ENCODE measurements at places on chromosomes 5 and 9.

DNA sequence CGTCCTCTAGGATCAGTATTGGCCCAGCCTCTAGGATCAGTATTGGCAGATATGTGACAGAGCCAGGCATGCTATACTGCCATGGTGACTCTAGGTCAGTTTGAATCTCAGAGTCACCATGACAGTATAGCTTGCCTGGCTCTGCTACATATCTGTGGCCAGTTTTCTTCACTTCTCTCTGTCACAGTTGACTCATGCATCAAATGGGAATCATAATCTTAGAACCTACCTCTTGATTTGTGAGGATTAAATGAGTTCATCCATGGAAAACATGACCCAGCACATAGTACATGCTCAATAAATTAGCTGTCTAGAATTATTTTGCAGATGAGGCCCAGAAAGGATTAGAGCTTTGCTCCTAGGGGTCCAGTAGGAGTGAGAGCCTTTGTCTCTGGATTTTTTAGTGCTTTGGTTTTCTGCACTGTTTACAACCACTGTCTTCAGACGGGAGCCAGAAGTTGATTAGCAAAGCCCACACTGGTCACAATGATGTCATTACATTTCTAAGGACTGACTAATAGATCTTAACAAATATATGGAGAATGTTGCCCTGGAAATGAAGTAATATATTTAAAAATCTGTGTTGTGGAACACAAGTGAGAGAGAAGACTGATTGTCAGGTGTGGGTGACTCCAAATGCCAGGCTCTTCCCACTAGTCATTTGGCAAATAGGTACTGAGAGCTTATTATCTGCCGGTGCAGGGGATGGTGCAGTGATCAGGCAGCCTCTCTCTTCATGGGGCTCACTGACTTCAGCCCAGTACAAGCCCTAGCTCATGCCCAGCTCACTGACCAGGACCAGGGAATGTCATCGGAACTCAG, 76.0 kb downstream of the COL15A1 start:
- peak; percentile 75 for DNase-seq

- DNase-seq: no peak
Measured at GRCh38 chr5:150457562-150458240, 8.2 kb upstream of the RPS14 start.

- DNase-seq: peak; percentile 49
Measured at GRCh38 chr9:107397076-107398044, 92.2 kb downstream of the KLF4 start.

GRCh38 chr9:110116543-110116885, 91.4 kb downstream of the C9orf152 start:
- DNase-seq: no peak

Measured in MG63 (cell line).